Stimulated activated CD4-positive, alpha-beta T cell treated with anti-CD3 and anti-CD28 coated beads, Interleukin-1b, Interleukin-23, amount 100 ng/mL, for 48 hours (primary cell): ENCODE measurements at places on chromosomes 16 and 17.

DNA sequence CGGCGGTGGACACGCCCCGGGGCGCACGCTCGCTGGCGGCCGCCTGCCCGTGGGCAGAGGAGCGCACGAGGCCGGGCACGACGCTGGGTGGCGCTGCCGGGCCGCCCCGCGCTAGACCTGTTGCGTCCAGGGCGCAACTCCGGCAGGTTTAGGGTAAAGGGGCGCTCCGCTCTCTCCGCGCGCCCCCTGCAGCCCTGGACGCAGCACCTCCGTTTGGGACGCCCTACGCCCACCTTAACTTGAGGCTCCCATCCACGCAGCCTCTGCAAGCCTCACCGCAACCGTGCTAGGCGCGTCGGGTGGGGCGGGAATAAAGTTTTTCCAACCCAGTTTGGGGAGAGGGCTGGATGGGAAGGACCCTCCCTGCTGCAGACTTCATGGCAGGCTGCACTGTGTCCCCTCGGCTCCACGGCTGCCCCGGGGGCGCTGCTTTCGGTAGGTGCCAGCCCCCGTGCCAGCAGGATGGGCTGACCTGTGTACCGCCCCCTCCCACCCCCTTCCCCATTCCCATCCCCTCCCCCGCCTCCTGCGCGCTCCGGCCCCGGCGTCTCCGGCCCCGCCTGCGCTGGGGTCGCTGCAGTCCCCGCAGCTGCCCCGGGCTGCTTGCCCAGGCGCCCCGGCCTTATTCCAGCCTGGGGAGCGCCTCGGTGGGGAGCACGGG is at the start of gene SYT17:
Gene SYT17 (plus strand): TSS at position 531 of the 661 bp plus-strand sequence. CDS start 407 bp downstream, outside the sequence.
- DNase-seq, result peak; percentile 48

DNA sequence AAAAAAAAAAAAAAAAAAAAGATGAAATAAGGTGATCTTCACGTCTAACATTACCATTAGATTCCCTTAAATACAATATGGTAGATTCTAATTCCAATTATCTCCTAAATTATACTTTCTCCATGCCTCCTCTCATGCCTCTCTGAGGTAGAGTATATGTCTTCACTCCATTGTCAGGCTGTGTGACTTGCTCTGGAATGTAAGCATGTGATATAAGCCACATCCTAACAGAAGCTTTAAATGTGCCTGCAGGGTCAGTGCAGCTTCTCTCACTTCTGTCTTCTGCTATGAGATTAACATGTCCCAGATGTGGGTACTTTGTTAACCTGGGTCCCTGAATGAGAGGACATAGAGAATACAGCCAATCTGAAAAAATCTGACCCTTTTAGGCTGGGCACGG is 32.6 kb downstream of the MED13 start:
- DNase-seq, result no peak

DNA sequence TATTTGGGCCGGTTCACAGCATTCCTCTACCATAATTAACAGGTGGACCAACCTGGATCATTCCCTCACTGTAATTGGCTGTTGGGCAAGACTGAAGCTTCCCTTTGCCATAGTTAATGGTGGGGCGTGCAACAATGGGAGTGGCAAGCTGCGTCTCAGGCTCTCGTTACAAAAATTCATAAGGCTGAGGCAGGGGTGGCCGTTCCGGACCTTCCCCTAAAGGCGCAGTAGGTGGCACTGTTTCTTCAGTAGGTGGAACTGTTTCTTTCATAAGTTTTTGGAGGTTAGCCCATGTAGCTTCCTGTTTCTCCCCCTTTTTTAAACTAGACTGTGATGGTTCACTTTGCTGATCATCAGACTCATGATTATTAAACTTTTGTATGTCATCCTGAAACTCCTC is 17.0 kb upstream of the TMC5 start:
- no peak for DNase-seq

GRCh38 chr17:76458580-76459490 is 5.9 kb upstream of the UBE2O start:
- no peak for DNase-seq

DNA sequence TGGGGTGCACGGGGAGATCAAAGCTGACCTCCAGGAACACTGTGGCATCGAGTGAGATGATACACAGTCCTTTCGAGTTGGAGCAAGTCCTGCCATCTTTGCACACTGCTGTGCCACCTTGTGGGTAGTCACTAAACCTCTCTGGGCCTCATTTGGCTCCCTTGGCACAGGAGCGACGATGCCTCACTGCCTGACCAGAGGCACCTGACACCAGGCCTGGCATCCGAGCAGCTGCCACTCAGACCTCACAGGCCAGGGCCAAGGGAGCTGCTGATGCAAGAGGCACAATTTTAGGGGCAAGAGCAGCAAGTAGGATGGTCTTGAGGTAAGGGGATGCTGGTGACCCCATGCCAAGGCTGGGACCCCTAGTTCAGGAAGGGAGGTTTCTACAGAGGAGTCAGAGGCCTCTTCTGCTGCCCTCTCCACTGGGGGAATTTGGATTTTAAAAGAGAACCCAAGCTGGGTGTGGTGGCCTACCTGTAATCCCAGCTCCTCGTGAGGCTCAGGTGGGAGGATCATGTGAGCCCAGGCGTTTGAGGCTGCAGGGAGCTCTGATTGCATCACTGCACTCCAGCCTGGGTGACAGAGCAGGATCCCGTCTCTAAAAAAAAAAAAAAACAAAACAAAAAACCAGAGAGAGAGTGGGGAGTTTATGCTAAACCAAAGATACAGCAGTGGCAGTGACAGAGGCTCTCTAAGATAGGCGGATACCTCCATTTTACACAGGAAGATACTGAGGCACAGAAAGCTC is 6.7 kb upstream of the ADGRG1 start:
- no peak for DNase-seq

DNA sequence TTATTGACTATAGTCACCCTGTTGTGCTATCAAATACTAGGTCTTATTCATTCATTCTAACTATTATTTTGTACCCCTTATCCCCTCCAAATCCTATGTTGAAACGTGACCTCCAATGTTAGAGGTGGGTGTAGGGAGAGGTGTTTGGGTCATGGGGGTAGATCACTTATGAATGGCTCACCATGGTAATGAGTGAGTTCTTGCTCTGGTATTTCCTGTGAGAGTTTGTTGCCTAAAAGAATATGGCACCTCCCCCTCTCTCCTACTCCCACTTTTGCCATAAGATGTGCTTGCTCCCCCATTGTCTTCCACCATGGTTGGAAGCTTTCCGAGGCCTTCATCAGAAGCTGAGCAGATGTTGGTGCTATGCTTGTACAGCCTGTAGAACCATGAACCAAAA is 59.3 kb upstream of the BRD7 start:
- no peak for DNase-seq

DNA sequence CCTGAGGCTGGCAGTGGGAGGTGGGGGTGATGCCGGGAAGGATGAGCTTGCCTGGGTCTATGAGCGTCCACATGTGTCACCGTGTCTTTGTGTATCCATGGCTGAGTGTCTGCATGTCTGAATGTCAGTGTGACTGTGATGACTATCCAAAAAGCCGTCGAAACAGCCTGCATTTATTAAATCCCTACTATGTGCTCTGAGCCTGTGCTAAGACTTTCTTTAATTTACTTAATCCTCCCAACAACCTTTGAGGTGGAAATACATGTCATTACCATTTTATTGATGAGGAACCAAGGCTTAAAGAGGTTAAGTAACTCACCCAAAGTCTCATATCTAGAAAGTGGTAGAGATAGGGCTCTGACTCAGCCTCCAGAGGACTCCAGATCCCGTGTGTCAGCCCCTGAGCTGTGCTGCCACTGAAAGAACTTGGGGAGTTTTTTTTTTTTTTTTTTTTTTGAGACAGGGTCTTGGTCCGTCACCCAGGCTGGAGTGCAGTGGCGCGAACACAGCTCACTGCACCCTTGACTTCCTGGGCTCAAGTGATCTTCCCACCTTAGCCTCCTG is 20.0 kb downstream of the ARHGAP23 start:
- DNase-seq, result no peak

DNA sequence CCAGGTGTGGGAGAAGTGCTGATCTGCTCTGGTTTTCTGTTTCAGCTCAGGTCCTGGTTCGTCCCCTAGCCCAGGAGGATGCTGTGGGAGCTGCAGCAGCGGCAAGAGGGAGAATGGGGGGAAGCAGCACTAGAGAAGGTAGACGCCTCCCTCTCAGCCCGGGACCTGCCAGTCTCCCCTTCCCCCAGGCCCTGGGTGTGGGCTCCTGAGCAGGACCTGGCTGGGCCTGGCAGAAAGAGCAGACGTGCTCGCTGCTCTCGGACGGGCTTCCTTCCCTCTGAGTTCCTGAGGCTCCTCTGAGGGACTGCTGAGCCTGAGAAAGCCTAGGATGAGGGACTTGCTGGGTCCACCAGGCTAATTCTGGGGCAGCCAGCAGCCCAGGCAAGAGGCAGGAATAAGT is 3.1 kb downstream of the PRCD start:
- DNase-seq, result no peak

GRCh38 chr16:19967561-19967960 is 82.9 kb upstream of the GPRC5B start:
- DNase-seq, result no peak

- DNase-seq, result no peak
Observed at GRCh38 chr16:73232555-73233328, 184.8 kb upstream of the ZFHX3 start.

DNA sequence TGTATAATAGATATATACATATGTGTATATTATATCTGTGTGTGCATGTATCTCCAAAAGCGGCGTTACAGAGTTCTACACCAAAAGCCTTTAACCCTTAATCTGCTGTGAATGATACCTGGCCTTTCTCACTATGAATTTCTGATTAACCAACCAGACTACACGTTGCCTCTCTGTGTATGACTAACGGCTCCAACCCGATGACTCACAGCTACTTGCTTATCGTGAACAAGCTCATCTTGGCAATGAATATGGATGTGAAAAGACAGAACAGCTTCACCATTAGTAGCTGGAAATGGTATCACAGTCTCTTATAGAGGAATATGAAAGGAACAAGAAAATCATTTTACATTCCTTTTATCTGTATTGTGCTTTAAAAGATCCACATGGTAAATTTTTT is 23.8 kb upstream of the ARHGAP44 start:
- DNase-seq, result no peak

DNA sequence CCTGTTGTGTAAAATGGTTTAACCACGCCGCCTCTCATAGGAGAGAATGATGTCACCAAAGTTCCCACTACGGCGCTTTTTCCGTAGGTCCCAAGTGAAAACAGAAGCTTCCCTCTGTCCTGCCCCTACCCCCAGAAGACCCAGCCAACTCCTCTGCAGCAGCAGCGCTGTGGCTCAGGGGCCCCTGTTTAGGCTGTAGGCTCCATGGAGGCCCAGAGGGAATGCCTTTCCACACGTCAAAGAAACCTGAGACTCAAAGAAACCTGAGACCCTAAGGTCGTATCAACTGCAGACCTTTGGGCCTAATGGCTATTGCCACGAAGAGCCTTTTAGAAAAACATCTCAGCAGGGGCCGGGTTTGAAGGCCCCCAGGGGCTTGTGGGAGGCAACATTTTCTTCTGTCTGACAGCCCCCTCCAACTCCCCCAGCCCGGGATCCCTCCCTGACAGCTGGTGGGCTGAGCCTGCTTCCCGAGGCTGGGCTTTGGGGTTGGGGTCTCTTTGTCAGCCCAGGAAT is 43.1 kb upstream of the MEAK7 start:
- DNase-seq, result peak; percentile 27

- no peak for DNase-seq
Observed at GRCh38 chr16:25163683-25164082, 52.1 kb downstream of the LCMT1 start.

GRCh38 chr16:12417030-12417814 is 386.5 kb downstream of the CPPED1 start:
- DNase-seq, result no peak

DNA sequence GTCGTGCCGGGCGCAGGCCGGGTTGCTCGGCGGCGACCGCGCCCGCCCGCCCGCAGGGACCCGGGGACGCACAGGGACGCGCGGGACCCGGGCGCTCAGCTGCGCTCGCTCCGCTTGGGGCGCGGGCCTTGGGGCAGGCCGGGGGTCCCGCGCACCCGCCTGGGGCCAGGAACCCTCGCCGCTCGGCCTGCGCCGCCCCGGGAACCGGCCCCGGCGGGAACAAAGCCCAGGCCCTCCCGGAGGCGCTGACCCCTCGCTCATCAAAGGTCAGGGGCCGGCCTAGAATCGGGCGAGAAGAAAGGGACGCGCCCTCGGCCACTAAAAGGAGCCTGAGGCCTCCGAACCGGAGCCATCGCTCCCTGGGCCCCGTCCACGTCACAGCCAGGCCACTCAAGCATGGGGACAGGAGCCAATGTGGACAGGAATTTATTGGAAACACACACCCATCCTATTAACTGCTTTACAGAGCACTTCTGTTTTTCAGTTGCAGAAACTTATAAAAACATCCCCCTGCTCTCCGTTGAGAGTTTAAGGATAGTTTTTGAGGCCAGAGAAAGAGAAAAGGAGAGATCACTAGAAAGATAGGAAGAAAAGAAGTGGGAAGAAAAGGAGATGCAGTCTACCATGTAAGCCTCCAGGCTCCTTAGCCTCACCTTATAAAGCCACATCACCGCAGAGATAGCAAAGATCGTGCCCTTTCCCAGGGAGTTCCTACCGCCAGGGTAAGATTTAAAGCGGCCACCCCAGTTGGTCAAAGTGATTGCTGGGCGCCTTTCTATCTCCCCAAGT is 558 bp upstream of the ZFHX3 start:
- DNase-seq, result no peak

- DNase-seq, result no peak
Observed at GRCh38 chr17:1475321-1475854, 17.1 kb downstream of the MYO1C start.

- DNase-seq, result no peak
Observed at GRCh38 chr17:2090210-2090641, 35.3 kb downstream of the HIC1 start.

DNA sequence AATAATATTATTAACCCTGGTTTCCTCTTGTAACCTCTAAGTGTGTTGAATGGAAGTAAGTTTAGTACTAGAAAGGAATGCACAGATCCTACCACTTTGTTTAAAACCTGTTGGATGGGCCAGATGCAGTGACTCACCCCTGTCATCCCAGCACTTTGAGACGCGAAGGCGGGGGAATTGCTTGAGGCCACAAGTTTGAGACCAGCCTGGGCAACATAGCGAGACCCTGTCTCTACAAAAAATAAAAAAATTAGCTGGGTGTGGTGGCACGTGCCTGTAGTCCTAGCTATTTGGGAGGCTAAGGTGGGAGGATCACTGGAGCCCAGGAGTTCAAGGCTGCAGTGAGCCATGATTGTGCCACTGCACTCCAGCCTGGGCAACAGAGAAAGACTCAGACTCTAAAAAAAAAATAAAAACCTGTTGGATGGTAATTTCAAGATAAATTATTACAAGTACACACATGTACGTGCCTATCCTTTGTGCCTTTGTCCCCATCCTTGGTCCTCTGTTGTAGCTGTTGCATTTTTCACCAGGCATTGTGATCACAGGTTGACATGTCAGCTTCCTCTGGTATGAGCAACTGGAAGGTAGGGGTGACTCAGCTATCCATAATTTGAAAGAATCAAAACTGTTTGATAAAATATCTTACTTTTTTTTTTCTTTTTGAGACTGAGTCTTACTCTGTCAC is 30.7 kb upstream of the METTL9 start:
- no peak for DNase-seq

GRCh38 chr16:81429045-81429521 is 15.5 kb upstream of the CMIP start:
- DNase-seq, result no peak

DNA sequence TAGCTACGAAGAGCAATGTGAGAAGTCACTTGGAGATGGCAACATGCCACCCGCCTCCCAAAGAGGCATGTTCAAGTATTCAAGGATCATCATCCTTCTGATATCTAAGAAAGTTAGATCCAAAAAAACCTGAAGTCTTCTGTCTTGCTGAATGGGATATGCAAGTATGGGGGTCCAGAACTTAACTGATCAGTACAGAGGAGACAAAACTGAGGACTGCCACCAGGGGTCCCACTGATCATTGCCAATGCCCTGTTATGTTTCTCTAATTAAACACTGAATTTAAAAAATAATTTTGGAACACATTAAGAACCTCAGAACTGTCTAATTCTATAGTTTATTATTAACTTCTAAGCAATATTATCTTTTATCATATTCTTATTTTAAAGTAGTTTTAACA is 99.7 kb downstream of the CDH8 start:
- no peak for DNase-seq
